ENCODE measurements at places on chromosomes 4 and X. TPM values are rescaled to one million over a fixed set of nuclear protein-coding genes. Genes with fewer than 3 reads are reported as not detected.

TBL1X gene
- 16.4 TPM for total RNA-seq

WDFY3 gene
- total RNA-seq: 23.4 TPM

KDR gene
- not detected for total RNA-seq

CFAP99 gene
- not detected for total RNA-seq

LRCH2 gene
- 6.2 TPM for total RNA-seq

BEX3 gene
- 426 TPM for total RNA-seq
